Transverse colon (tissue), 4 donors: ENCODE measurements at places on chromosomes 6 and 20.

GRCh38 chr6:68233623-68234022 is 401.5 kb upstream of the ADGRB3 start:
- DNase-seq = no peak

- DNase-seq = no peak
These were observed 83.8 kb upstream of the FOXO3 start for GRCh38 chr6:108476847-108477430.

DNA sequence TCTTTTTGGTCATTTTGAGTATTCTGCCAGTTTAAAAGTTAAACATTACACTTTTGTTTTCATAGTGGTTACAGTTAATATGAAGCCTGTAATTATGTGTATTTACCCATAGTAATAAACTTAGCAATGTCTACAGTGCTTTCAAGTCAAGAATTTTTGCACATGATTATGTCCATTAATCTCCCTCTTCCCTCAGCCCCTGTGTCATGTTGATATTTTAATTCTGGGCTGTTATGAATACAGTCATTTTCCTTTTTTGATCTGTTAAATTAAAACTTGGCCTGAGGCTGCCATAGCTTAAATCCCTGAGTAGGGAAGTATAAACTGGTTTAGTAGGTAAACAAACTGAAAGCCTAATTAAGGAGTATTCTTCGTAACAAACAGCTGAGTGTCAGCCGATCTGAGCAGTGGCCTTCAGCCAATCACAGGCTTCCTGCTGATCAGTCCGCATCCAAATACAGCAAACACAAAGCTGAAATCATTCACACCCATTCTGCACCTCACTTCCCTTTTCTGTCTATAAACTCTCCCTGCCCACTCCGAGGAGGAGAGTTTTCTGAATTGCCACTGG is 9.5 kb upstream of the SFT2D1 start:
- peak; percentile 45 for DNase-seq

DNA sequence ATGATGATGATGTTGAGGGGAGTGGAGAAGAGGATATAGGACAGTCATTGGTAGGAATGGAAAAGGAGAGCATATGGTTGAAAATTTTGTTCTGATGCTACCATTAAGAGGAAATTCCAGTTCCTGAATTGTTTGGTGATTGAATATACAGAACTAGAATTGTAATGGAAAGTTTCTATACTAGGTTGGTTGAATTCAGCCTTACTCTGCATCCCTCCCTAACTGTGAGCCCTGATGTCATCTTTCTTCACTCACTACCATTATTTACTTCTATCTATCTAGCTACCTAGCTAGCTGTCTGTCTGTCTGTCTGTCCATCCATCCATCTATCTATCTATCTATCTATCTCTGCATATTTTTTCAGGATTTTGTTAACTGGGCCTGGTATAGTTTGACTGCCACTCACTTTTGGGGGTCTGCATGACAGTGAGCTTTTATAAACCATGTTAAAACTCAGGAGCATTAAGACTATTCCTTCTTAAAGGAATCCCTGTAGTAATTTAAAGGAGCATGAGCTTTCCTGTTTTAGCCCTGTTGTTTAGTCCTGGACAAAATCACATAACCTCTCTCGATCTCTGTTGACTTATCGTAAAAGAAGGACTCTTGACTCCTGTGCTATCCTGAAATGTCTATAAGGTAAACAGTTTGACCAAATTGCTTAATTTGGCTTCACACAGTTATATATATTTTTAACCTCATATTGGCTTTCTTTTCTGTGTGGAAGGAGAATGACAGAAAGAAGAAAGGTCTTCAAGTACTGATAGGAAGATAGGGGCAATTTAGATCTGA is 71.4 kb downstream of the AKAP7 start:
- DNase-seq = no peak

- DNase-seq = no peak
These were observed 7.8 kb downstream of the TEAD3 start for GRCh38 chr6:35489066-35489465.
